ENCODE measurements at places on chromosomes 1 and 21.

DNA sequence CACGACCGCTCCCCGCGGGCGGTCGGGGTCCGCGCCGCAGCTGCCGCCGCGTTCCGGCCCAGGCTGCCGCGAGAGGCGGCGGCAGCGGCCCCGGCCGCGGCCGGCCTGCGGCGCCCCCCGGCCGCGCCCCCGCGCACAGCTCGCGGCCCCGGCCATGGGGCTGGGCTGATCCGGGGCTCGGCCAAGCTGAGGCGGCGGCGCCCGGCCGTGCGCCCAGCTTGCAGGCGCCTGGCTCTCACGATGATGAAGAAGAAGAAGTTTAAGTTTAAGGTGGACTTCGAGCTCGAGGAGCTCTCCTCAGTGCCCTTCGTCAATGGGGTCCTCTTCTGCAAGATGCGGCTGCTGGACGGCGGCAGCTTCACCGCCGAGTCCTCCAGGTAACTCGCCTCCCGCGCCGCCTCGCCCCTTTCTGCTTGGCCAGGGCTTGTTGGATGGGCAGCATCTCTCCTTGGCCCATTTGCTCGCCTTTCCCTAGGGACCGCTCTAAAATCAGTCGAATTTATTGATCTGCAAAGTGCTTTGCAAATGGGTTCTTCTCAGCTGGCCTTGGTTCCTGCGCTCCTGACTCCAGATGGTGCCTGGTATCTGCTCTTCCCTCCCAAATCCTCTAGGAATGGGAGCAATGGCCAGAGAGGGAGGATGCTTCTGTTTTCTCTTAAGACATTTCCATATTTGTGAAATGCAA, 431 bp downstream of the EEIG2 start:
- peak; percentile 11 for DNase-seq

DNA sequence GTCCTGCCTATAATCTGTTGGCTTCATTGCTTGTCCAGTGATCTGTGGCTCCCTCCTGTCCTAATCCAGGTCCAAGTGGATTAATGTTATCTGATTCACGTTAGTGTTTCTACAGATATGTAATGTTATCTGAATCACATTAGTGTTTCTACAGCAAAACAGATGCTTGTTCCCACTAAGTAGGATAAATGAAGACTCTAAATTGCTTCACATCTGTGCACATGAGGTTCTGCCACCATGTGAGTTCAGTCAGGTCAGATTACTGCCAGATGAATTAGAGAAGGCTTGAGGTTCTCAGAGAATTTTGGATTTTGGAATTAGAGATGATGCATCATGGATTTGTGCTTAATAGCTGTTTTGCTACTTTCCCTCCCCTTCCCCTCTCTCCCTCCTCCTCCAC, 13.2 kb downstream of the DISC1 start:
- DNase-seq, result no peak

- DNase-seq, result no peak
Measured at GRCh38 chr1:219171192-219171935, 2.3 kb upstream of the LYPLAL1 start.

DNA sequence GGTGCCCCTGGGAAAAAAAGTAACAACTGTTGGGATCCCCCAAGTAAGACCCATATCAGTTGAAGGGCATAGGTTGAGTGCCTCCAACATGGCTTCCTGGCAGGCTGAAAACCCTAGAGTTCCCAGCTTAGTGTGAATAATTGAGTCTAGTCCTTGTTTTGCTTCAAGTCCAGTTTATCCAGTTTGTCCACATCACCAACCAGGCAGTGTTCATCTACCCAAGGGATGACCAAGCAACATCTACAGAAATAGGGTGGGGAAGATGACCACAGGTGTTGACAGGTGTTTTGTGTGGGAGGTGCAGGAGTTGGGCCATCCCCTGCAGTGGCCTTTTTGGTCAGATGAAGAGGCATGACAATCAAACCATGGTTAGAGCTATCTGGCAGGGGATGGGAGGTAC, 54.3 kb upstream of the ERO1B start:
- no peak for DNase-seq

DNA sequence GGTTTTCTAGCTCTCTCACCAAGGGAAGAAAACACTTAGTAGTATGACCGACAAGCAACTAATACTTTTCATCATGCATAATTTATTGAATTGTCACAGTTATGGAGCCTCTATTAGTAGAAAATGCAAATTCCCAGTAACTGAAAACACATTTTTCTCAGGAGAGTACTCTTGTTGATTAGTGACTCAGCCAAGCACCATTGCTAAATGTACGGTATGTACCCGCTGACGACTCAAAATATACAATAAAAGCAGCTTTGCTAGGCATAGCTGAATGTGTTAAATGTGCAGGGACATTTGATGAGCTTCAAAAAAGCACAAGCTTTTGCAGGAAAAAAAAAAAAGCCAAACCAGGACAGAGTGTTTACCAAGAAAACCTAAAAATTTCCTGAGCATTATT, 63.9 kb downstream of the WDR64 start:
- DNase-seq, result peak; percentile 46

- DNase-seq, result peak; percentile 30
Measured at GRCh38 chr1:12173631-12174121, 6.9 kb downstream of the TNFRSF1B start.

GRCh38 chr1:109361069-109361468, 36.6 kb downstream of the SORT1 start:
- no peak for DNase-seq

DNA sequence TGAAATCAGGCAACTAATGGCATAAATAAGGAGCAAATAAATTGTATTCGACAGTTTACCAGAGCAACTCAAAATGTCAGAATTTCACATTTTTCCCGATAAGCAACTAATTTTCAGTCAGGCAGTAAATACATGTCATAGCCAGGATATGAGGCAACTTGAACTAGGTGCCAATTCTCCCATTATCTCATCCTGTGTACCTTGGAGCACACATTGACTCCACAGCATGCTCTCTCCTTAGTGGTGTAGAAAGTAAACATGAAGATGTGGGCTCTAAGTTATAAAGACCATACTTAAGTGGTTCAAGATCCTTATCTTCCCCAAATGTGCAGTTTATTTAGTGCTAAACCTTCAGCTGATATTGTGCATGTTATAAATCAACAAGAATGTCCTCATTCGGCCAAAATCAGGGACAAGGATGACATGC, 197.8 kb downstream of the VAV3 start:
- no peak for DNase-seq

DNA sequence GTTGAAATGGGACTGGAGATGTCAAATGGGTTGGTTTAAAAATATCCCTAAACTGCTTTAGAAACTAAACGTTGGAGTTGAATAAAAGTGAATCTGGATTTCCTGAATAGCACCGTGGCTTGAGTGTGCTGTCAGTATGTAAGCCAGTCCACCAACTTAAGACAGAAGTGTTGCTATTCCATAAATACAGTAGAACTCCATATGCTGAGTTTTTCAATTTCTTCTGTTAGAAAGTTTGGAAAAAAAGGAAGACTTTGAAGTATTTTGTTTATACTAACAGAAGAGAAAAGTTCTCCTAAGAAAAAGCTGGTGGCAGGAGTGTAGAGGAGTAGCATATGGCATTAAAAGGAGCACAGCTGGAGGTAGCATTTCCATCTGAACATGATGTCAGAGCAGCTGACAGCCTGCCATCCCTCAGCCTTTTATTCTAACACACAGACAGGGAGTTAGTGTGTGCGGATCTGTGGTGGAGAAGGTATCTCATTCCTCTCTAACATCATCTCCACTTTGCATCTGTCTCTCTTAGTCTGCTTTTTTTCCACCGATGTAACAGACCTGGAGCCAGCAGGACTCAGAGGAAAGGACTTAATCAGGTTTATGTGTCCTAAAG, at the start of gene ZBTB18:
Gene ZBTB18 (plus strand): TSS at position 449 of the 610 bp plus-strand sequence. CDS start 149 bp downstream, at position 598.
- DNase-seq, result peak; percentile 83

- peak; percentile 17 for DNase-seq
Measured at GRCh38 chr1:54361342-54361741, 44.9 kb downstream of the SSBP3 start.

DNA sequence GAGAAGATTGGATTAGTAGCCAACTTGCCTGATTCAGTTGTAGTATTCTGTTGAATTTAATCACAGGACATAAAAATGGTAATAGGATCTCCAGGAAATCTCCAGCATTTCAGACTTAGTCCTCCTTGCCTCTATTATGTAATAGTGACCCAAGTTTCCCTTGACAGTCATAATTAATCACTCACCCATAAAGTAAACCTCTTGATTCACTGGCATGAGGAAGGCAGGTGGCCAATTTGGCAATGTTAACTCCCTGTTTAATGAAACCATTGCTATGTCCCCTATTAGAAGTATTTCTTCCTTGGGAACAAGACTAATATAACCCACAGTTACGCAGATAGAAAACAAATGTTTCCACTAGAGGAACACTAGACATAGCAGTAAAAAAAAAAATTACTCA, 604.8 kb upstream of the CXADR start:
- no peak for DNase-seq

DNA sequence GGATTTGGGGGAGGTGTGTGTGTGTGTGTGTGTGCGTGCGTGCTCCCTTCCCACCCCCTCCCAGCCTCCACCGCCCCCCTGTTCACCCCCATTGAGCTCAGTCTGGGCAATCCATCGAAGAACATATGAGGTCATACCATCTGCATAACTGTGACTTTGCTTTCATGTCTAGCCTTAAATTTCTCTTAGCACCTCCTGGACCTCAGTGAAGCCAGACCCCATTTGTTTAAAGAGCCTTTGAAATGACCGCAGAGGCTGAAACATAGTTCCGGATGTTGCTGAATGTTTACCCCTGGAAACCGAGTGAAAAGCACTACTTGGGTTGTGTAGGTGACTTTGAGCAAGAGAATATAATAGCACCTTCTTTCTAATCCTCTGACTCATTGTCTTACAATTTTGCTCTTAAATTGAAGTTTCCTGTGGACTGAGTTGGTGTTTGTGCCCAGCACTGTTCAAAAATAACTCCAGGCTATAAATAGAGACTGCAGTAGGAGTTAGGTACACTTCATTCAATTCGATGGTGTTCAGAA, 75.4 kb downstream of the UBE4B start:
- peak; percentile 79 for DNase-seq

DNA sequence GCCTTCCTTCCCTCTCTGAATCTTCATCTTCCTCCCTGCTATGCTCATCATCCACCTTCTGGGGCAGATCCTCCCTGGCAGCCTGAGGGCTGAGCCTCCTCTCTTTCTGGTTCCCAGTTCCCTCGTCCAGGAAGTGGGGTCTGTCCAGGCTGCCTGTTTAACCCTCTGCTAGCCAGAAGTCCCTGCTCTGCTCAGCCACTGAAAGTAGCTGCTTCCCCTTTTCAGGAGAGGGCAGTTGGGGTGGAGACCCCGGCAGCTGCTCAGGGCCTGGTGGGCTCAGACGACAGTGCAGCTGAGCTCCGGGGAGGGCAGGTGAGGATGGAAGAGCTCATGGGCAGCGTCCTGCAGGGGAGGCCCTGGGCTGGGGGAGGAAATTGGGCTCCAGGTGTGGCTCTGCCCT, 43.1 kb upstream of the ETV3 start:
- DNase-seq, result no peak

DNA sequence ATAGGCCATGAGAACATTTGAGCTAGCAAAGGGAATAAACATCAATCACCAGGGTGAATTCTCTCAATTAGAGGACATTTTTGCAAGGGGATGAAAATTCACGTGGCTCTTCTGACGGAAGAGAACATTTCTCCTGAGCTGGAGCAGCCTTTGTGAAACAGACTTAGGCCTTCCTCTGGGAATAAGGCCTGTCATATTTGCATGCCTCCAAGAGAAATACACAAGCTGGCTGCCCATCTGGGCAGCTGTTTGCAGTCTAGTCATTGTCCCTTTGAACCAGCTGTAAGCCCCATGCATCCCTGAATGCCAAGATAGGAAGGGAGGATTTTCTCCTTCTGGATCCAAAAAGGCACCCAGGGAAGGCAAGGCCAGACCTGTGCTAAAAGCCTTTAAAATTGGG, 5.5 kb downstream of the LEMD1 start:
- no peak for DNase-seq

DNA sequence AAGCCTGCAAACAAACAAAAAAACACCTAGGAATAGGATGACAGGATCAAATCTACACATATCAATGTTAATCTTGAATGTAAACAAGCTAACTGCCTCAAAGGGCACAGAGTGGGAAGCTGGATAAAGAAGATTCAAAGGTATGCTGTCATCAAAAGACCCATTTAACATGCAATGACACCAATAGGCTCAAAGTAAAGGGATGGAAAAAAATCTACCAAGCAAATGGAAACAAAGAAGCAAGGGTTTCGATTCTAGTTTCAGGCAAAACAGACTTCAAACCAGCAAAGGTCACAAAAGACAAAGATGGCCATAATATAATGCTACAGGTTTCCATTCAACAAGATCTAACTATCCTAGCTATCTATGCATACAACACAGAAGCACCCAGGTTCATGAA, 16.2 kb upstream of the OR2T10 start:
- no peak for DNase-seq

- DNase-seq, result no peak
Measured at GRCh38 chr1:21024918-21025317, 151.8 kb downstream of the EIF4G3 start.

- DNase-seq, result no peak
Measured at GRCh38 chr1:157597959-157598667, at the start of gene FCRL4. FCRL4 (minus strand) TSS chr1:157598085; CDS start chr1:157597944, 141 bp downstream.

- DNase-seq, result no peak
Measured at GRCh38 chr1:10249808-10250457, 39.6 kb downstream of the KIF1B start.

GRCh38 chr1:96234299-96234698, 487.3 kb upstream of the PTBP2 start:
- peak; percentile 39 for DNase-seq

- no peak for DNase-seq
Measured at GRCh38 chr1:33322109-33322508, 1.2 kb upstream of the A3GALT2 start.

- peak; percentile 82 for DNase-seq
Measured at GRCh38 chr1:41672173-41672572, 187.7 kb upstream of the EDN2 start.

GRCh38 chr1:224430511-224431113, 4.0 kb downstream of the WDR26 start:
- peak; percentile 73 for DNase-seq

GRCh38 chr1:223709598-223709997, 2.7 kb upstream of the CAPN2 start:
- DNase-seq, result peak; percentile 55

- DNase-seq, result no peak
Measured at GRCh38 chr1:217712925-217713597, 81.9 kb downstream of the SPATA17 start.

DNA sequence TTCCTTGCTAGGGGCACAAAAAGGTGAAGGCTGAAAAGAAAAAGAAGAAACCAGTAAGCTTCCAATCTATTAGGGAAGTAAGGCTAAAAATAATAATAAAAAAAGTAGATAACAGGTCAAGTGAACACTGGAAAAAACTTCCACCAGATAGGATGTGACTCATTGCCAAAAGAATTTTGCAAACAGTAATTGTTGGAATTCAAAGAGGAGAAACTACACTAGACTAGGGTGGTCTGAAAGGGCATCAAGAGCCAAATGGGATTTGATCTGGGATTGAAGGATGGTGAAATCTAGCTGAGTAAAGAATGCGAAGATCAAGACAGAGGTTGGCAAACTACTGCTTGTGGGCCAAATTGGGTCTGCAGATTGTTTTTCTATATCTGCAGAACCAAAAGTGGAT, 6.0 kb upstream of the ST6GALNAC3 start:
- peak; percentile 80 for DNase-seq

GRCh38 chr21:25501996-25502665, 105.2 kb downstream of the MRPL39 start:
- DNase-seq, result peak; percentile 23

GRCh38 chr1:98084188-98084587, 163.4 kb upstream of the DPYD start:
- no peak for DNase-seq

All from fibroblast of skin of right biceps (primary cell).